Left kidney (tissue), 8 donors: ENCODE measurements at places on chromosomes 3 and 15. TPM values are rescaled to one million over a fixed set of nuclear protein-coding genes. Genes with fewer than 3 reads are reported as not detected.

DNA sequence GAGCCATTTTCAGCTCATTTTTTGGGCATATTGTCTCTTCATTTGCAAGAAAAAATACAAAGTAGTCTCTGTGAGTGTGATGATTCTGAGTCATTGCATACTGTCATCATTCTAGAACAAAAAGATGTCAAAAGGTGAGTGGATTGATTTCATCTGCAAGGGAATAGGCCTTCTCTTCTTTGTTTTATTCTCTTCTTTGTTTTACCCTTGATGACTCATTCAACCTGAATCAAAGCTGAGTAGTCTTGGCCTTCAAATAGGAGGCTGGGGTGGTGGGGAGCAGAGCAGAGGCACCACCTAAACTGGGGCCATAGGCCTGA is 25.4 kb downstream of the CYP19A1 start:
- no peak for DNase-seq

- no peak for DNase-seq
Measured at GRCh38 chr3:100103558-100104441, 10.5 kb downstream of the FILIP1L start.

DNA sequence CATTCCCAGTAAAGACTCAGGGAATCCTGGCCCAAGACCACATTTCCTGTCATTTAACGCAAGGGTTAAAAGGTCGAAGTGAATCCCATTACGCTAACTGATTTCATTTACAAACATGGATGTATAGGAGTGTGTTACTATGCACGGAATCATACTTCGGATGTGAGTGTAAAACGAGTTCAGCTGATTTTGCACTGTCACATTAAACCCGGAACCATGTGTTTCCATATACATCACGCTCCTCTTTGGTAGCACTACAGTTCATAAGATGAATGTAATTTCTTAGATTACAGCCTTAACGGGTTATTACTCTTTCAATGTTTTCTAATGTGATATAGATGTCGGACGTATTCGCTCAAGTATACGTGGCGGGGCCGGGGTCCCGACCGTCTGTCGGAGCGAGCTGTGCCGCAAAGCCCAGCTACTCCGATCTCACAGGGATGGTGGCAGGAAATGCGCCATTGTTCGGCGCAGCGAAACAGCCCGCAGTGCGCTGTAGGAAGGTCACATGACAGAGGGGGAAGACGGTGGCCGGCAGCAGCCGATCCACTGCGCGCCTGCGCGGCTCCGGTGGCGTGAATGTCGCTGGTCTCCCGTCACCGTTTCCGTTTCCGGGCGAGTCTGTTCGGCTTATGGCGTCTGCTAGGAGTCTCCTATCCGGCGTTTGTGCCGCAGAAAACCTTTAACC is 97.3 kb downstream of the NPAP1 start:
- DNase-seq = peak; percentile 84

- no peak for DNase-seq
Measured at GRCh38 chr15:54011656-54012055, 33.4 kb downstream of the UNC13C start.

- no peak for DNase-seq
Measured at GRCh38 chr3:16728770-16729745, 123.8 kb upstream of the DAZL start.

DNA sequence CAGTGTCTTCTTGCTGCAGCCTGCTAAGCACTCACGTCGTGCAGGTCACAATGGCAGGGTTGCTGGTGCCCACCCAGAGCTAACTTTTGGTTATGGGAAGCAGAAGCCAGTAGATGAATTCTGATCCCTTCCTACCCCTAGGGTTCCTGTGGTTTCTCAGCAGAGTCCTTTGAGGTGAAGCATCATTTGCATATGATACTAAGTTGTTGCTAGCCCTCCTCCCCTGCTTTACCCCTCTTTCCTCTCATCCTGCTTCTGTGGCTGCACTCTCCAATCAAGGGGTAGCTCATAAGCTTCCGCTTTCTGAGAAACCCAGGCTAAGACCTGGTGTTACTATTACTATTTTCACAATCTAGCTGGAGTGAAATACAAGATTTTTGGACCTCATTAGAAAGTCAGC is 22.1 kb upstream of the HEG1 start:
- DNase-seq = no peak

- DNase-seq = no peak
Measured at GRCh38 chr3:156606729-156607128, 51.8 kb upstream of the SSR3 start.

- DNase-seq = no peak
Measured at GRCh38 chr15:92392462-92392861, 1.2 kb upstream of the ST8SIA2 start.

- no peak for DNase-seq
Measured at GRCh38 chr3:66931699-66932098, 66.4 kb upstream of the KBTBD8 start.

- DNase-seq = no peak
Measured at GRCh38 chr3:142898346-142899213, 9.7 kb upstream of the PCOLCE2 start.

NLGN1 gene
- 2.9 TPM for polyA plus RNA-seq

GOLGA8F gene
- polyA plus RNA-seq = not detected

FBXO40 gene
- 0.02 TPM for polyA plus RNA-seq

STARD9 gene
- 14.3 TPM for polyA plus RNA-seq

ZNF502 gene
- 16.8 TPM for polyA plus RNA-seq

SNX22 gene
- polyA plus RNA-seq = 1.9 TPM

VGLL3 gene
- 5.0 TPM for polyA plus RNA-seq
